ENCODE measurements at places on chromosomes 4 and X.

GRCh38 chr4:150224896-150225591, 146.8 kb downstream of the DCLK2 start:
- DNase-seq = no peak

DNA sequence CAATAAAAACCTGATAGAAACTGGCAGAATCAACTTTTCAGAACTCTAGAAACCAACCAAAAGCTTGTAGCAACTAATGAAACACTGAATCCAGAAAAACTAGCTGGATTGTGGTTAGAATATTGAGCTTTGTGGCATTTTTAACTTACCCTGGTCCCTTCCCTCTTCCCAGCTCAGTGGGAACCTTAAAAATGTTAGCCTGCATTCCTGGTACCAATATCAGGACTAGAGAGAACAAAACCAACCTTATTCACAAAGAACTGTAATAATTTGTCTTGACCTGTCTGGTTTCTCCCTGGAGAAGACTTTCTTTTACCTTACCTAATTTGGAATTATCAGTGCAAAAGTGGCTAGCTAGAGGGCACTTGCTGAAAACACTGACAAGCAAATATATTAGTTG, 21.2 kb downstream of the SH3D19 start:
- no peak for DNase-seq

DNA sequence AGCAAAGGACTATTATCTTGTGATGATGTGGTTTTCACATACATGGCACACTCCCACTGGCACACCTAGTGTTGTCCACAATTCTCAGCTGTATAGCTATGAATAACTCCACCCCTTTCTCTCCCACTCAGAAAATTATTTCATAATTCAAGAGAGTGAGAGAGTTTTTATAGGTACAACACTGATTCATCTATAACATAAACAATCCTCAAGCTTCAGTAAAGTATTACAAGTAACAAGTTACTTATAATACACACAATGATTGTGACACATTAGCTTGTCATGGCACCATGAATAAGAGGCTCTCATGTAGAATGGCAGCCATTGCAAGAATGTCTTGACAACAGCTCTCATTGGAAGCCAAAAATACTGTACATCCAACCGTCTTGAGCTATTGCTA, 43.9 kb downstream of the RAB40A start:
- no peak for DNase-seq

GRCh38 chr4:152209772-152210493, 326.0 kb downstream of the FBXW7 start:
- no peak for DNase-seq

DNA sequence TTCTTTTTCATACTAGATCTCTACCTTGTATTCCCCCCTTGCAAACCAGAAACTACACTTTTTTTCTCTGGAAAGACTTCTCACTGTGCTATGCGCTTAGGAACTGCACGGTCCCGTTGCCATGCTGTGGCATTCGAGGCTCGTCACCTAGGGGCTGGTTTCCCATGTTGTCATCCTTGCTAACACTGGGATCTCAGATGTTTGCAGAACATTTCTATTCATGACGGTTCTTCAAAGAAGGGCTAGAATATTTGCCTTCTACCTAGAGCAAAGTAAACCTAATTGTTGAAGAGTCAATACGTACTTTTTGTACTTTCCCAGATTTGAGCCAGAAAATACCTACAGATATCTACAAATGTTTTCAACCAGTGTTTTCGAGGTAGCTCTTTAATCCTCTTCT, 41.0 kb downstream of the RS1 start:
- no peak for DNase-seq

DNA sequence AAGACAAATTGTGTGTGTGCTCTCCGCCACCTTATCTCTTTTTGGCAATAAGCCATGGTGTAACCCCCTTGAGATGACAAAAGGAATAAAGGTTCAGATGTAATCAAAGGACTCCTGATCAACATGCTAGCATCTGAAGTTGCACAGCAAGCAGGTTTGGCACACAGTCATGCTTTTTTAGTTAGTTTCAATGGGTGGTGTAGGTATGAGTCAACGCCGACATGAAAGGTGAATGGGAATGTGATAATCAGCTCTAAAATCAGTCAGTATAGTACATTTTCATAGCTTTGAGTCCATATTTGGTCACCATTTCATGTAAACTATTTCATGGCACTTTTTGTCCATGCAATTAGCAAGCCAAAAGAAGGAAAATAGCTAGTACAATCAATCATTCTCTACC, 50.4 kb upstream of the ETNPPL start:
- no peak for DNase-seq

GRCh38 chrX:56762707-56763555, 33.9 kb downstream of the NBDY start:
- no peak for DNase-seq

DNA sequence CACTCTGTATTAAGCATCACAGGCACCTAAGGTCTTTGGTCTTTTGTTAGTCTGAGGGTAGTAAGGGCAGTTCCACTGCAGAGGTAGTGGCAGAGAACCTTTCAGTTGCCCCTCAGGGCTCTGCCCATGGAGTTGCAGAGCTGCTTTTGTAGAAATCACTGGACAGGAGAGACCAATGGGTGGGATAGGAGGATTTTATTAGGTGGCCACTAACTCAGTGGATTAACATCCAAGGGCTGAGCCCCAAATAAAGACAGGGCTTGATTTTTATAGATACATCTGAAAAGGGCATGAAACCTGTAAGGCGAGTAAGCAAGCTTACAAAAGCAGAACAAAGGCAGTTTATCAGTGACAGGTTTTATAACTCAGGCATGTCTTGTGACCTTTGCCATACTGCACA, 1035.4 kb downstream of the SH3BGRL start:
- no peak for DNase-seq

DNA sequence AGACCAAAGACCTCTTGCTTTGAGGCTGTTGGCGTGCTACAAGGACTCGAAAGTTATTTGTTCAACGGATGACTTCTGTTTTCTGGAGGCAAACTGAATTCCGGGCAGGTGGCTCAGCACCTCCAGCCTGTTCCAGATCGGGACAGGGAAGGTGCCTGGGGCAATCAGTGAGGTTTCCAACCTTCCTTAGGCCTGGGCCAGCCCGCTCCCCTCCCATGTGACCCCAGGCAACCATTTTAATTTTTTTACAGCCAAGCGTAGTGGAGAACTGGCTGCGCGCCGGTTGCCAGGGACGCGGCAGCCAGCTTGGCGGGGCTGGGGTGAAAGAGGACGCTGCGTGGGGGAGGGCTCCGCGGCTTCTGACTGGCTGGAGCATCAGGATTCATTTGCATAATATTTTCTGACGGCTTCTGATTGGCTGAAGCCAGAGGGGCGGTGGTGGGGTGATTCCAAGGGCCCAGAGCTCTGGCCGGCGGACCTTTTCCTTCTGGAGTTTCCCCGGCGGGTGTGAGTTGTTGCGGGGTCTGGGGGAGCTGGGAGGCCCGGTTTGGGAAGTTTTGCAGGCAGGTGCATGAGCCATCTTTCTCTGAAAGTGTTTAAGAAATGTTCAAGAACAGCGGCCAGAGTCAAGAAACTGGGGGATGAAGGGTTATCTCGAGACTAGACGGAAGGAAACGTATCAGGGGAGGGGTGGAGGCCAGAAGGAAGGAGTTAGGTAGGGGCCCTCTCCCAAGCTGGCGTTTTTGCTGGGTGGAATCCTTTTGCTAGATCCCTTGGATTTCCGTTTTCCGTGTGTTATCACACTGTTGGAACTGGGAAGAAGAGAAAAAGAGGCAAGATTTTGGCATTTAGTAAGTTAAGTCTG, at the start of gene MID1IP1:
TSS of gene MID1IP1 (plus strand) at position 479 of the 865 bp plus-strand sequence. CDS start 3,488 bp downstream, outside the sequence.
- peak; percentile 90 for DNase-seq

DNA sequence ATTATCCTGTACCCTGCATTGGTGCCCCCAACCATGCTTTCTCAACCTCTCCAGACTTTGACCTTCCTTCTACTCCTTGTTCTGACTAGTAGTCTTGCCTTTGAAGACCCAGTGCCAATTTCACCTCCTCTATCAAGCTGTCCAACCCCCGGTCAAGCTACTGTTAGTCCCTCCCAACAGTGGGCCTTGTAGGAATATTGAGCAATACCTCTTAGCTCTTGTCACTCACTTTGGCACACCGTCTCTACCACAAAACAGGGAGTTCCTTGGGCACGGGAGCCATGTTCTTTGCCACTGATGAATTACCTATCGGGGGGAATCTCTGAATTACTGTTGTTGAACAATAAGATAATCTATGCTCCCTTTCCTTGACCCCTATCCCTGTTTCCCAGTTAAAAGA, 25.2 kb downstream of the LAS1L start:
- DNase-seq = no peak

DNA sequence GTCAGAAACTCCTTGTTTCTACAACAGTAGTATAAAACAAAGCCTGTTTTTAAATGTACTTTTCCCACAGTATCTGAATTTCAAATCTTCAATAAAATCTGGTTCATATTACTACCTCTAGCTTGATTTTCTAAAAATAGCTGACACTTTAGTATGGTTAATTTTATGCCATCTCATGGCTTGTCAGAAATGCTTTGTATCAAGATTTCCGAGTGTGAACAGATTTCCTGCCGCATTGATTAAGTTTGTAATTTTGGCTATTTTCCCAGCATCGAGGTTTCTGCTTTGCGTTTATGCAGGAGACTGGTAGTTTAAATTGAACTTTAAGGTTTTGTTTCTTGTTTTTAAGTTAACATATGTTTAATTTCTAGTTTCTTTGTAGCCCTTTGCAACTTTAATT, 44.2 kb downstream of the CLCN3 start:
- DNase-seq = no peak

DNA sequence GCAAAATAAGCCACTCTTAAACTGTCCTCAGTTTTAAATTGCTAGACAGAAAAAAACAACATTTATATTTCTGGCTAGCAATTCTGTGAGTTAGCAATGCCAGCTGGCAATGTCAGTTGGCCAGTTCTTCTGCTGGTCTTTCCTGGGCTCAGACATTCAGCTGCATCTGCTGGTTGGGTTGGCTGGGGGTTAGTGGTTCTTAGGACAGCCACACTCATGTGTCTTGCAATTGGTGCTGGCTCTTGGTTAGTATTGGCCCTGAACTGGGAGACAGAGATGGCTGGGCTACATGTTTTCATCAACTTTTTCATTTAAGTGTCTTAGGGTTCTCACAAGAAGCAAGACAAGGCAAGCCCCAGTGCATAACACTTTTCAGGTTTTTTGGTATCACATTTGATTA, 48.0 kb upstream of the PDLIM5 start:
- DNase-seq = no peak

All from left kidney (tissue), 8 donors.